ENCODE measurements at places on chromosomes 5 and 9.
A peak's percentile ranks its signal among the peaks of the same experiment; 100 is the strongest.

DNA sequence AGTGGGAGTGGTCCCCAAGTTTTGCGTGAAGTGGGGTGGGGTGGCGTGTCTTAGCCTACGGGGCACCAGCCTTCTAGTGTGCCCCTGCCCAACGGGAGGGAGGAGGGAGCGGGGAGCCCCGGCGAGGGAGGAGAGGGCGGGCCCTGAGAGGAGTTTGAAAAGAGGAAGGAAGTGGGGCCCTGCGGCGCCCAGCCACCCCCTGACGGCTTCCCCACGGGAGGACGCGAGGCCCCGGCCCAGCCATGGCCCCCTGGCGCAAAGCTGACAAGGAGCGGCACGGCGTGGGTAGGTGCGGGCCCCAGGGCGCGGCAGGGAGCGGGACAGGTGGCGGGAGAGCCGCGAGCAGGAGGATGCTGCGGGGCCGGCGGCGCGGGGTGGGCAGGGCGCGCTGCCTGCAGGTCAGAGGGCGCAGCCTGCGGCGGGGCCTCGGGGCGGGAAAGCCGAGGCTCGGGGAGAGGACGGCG is at the start of gene DOCK2:
Gene DOCK2 (plus strand): TSS at position 191 of the 464 bp plus-strand sequence. CDS start 52 bp downstream, at position 243.
- peak; percentile 62 for DNase-seq

GRCh38 chr9:134700636-134701350 is 59.2 kb downstream of the COL5A1 start:
- DNase-seq, result no peak

DNA sequence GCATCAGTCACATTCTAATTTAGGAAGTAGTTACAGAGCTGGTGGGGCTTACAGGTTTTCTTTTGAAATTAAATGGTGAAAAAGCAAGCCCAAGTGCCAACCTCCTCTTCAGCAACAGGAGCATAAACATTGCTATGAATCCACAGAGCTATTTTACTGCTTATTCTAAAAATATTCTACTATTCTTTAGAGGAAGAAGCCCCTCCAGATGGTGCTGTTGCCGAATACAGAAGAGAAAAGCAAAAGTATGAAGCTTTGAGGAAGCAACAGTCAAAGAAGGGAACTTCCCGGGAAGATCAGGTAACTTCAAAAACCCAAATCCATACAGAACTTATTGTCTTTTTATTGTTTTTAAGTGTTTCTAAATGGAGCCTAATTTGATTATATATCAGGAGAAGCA is 202.8 kb downstream of the CWC27 start:
- DNase-seq, result no peak

DNA sequence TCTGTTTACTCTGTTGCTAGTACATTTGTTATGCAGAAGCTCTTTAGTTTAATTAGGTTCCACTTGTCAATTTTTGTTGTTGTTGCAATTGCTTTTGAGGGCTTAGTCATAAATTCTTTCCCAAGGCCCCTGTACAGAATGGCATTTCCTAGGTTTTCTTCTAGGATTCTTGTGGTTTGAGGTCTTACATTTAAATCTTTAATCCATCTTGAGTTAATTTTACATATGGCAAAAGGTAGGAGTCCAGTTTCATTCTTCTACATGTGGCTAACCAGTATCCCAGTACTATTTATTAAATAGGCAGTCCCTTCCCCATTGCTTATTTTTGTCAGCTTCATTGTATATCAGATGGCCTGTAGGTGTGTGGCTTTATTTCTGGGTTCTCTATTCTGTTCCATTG is 792.4 kb downstream of the PTPRD start:
- no peak for DNase-seq

GRCh38 chr9:18071651-18072060 is 402.3 kb upstream of the ADAMTSL1 start:
- DNase-seq, result no peak

- DNase-seq, result no peak
These were observed 170.1 kb downstream of the GADD45G start for GRCh38 chr9:89774858-89775370.

- DNase-seq, result no peak
These were observed 10.7 kb upstream of the AGPAT2 start for GRCh38 chr9:136697821-136698526.

Data from activated T-cell treated with anti-CD3 and anti-CD28 coated beads for 48 hours (primary cell).